ENCODE measurements at places on chromosomes 11 and 22.

GRCh38 chr11:63985812-63986155 is 454 bp upstream of the OTUB1 start:
- peak; percentile 49 for DNase-seq

DNA sequence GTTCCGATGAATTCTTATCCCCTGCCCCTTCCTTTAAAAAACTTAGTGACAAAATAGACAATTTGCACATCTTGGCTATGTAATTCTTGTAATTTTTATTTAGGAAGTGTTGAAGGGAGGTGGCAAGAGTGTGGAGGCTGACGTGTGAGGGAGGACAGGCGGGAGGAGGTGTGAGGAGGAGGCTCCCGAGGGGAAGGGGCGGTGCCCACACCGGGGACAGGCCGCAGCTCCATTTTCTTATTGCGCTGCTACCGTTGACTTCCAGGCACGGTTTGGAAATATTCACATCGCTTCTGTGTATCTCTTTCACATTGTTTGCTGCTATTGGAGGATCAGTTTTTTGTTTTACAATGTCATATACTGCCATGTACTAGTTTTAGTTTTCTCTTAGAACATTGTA is 12.0 kb downstream of the CCND1 start:
- no peak for DNase-seq

DNA sequence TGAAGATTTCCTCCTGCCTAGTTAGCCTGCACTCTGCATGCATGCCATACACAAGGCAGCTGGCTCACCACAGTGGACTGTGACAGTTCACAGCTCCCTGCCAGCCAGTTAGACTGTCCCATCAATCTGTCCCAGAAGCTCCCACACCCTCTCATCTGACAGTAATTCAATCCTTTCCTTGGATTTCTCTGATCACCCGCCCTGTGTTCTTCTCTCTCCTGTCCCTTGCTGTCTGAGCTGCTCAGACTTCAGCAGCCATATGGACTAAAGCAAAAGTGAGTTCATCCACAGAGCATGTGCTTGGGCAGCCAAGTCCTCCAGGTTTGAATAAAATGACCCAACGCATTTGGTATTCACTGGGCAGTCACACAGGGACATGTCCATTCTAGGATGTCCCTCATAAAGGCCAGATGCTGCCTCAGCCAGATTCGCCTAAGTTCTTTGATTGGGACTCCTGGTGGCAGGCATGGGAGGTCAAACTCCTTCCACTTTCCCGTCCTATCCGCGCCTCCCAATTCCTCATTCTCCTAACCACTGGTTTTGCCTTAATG is 54.5 kb upstream of the ZBTB44 start:
- DNase-seq, result no peak

DNA sequence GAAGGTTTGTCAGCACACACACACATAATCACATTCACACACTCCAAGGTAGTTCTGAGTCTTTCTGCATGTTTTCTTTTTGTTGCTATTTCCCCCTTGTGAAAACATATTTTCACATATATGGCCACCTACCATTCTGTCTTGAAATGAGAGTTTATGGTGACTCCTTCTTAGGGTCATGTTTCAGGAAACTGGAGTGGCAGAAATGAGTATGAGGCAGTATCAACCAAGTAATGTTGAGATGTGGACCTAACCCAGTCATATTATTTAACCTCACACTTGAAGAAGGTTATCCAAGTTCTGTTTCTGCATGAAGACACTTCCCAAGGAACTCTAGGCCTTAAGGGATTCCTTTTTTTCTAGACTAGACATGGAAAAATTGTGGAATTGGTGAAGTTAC is 481.4 kb downstream of the ETS1 start:
- no peak for DNase-seq

DNA sequence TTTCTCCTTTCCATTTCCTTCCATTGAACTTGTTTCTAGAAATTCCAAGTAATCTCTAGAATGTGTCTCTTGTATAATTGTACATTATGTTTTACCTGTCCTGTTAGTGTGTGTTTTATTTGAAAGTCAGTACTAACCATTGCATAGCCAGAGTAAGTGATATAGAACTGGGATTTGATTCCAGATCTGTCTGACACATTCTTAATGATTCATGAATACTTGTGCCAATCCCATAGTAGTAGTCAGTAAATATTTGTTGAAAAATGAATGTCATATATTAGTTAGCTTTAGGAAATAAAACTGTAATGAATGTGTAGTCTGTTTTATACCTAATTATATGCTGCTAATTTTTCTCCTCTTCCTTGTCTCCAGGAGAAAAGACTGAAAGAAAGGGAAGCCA is 186.9 kb downstream of the DDX10 start:
- no peak for DNase-seq

GRCh38 chr11:74936087-74936486 is 12.8 kb downstream of the XRRA1 start:
- no peak for DNase-seq

DNA sequence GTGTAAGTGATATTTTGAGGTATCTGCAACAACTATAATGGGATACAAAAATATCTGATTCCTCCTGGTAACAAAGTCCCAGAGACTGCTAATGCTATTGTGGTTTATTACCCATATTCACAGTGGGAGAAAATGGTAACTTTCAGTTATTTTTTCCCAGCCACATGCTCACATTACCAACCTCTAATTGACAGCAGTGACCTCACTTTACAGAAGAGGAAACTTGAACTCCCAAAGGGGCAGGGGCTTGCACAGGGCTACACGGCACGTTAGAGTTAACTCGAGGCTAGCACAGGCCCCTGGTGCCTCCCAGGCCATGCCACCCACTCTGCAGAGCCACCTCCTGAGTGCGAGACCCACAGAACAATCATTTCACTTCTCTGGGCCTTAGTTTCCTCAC is 132.4 kb downstream of the TENM4 start:
- DNase-seq, result no peak

DNA sequence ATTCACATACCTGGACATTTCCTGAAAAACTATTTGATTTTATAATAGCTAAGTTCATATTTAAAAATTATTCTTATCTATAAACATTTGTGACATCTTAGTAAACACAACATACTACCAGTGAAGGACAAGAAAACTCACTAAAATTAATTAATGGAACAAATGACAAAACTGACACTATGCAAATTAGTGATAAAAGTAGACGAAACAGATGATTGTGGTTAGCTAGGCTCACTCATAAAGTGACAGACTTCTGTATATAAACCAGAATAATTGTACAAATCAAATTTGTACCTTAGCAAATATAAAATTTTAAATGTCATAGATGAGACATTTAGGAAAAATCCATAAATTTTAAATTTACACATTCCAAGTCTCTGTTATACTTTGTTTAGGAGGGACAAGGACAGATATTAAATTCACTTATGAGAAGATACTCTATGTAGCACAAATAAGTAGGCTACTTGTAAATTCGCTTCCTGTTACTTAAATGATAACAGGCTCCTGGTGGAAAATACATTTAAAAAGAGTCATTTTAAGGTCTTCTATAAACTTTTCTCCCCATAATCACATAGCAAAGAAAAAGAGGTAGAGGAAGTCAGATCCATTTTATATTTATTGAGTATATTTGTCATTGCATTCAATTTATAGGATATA is 81.2 kb downstream of the KIF18A start:
- DNase-seq, result no peak

DNA sequence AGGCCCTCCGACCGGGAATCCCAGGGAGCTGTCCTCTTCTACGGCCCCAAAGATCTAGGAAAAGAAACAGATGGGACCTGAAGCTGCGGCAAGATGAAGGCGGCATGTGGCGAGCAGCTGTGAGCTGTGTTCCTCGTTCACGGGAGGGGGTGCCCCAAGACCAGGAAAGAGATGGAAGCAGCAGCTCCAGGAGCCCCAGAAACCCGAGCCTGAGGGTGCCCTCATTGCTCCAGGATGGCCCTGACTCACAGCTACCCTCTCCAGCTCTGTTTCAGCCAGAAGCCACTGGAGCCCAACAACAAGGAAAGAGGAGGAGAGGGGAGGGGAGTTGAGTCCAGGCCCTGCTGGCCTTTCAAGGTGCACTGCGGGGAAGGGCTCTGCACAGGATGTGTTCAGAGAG is 23.7 kb upstream of the NAP1L4 start:
- no peak for DNase-seq

DNA sequence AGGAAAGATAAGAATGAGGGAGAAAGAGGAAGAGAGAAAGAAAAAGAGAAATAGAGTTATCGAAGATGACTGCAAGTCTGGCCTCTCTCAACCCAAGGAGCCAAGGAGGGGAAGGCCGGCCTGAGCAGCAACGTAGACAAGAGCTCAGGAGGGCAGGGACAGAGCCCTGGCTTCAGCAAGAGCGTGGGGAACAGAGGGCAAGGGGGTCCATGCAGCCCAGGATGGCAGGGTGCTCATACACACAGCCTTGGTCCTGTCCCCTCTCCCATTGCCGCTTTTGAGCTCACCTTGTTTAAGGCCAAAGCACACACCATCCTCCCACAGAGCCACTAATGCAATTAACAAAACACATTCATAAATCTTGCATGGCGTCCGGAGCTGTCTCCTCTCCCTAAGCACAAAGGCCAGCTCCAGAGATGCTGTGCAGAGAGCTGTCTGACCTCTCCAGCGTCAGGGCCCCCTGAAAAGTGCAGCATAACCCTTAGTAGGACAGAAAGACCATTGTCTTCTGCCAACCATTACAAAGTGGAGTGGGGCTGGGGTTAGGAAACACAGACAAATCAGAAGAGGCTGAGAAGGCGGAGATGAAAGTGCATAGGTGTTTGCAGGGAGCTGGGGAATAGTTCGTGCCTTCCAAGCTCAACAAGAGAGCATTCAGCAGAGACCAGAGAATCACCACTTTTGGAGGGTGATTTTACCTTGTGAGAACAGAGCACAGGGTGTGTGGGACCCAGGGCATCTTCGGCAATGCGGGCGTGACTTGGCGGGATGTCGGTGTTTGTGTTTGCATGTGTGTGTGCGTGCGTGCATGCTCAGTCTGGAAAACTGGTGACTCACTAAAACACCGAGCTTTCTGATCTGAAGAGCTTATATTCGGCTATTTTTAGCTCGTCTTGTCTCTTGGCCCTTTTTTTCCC is 28.2 kb upstream of the JAM3 start:
- DNase-seq, result no peak

DNA sequence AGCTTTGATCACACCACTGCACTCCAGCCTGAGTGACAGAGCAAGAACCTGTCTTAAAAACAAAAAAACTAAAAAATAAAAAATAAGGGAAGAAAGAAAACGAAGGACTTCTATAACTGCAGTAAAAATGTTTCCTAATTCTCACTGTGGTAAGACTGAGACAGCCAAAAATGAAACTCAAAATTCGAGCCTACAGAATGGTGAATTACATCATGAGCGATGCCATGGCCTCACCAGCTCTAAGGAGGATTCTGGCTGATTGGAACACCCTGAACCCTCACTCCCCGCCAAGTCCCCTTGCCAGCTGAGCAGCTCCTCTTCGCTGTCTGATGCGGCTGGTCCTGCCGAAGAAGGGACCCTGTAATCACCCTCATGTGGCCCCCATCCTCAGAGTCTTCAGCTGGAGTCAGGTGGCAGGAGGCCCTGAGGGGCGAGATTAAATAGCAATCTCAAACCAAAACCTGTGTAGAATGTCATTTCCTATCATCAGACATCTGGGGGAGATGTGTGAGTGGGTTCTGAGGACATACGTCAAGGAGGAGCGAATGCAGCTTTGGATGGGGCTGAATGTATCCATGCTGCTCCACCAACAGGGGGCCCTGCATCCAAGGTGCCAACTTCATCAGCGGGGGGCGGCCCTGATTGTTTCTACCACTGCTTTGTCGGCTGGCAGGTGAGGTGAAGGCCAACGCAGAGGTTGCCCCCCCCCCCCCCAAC is 29.2 kb downstream of the PDGFB start:
- no peak for DNase-seq

GRCh38 chr22:46036558-46037408 is 59.8 kb upstream of the WNT7B start:
- no peak for DNase-seq

DNA sequence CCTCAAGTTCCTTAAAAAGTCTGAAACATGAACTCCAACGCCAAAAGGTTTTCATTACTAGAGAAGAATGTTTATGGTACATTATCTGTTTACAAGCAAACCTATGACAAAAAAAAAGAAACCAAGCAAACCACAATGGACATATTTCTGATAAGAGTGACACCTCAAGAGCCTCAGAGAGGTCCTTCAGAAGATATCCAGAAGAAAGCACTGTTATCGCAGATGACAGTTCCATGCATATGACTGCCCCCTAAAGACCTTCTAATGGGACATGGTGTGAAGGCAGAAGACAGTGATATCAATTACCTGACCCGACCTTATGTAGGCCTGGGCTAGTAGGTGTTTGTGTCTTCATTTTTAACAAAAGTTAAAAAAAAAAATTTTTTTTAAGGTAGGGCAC is 3.1 kb downstream of the HDHD5 start:
- no peak for DNase-seq

- DNase-seq, result no peak
Observed at GRCh38 chr11:1943977-1944376, 3.2 kb upstream of the MRPL23 start.

DNA sequence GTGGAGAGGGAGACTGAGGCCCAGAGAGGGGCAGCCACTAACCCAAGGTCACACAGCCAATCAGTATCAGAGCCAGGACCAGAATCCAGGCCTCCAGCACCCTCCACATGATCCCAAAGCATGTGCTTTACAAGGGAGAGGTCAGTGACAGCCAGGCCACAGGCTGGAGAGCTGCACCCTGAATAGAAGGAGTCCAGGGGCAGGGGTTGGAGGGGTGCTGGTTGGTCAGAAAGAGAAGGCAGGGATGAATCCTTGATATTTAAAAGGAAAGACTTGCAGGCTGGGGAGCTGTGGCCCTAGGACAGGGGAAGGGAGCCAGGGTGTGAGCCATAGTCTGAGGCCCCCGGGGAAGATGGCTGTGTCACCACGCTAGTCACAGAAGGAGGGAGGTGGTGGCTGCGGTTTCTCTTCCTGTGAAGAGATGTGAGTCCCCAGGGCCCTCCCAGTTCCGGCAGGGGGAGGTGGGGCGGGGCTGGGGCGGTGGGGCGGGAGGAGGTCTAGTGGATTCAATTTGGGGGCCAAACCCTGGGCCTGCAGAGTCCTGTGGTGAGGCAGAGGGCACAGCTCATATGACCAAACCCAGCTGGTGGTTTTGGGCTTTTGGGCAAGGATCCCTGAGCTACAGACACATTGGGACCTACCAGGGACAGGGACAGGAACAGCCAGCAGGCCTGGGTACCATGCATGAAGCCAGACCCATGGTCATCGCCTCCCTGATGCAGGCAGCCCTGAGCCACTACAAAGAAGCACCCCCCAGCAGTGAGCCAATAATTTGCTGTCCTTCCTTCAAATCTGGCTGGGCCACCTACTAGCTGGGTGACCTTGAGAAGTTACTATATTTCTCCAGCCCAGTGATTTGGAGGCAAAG is 14.0 kb downstream of the RAC2 start:
- DNase-seq, result peak; percentile 84

GRCh38 chr11:102187416-102188151 is 77.3 kb downstream of the YAP1 start:
- no peak for DNase-seq

GRCh38 chr11:117815262-117815803 is 9.2 kb downstream of the FXYD2 start:
- peak; percentile 45 for DNase-seq

- no peak for DNase-seq
Observed at GRCh38 chr22:24822471-24822870, 16.5 kb downstream of the SGSM1 start.
